ENCODE measurements at places on chromosomes 3 and 15.

- no peak for DNase-seq
Measured at GRCh38 chr3:66482018-66482404, 18.8 kb downstream of the LRIG1 start.

DNA sequence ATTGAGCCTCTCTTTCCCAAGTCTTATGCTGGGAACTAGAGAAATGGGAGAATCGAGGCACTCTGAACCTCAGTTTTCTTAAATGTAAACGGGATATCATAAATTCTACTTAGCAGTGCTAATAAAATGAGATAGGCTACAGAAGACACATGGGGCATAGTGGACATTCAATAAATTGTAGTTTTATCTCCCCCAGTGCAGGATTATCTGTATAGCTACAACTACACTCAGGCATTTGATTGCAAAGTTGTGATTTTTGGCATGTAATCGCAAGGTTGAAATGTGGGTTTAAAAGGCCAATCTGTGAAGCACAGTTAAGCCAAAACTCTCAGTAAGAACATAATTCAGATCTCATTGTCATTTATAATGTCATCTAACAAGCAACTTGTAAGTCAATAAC lies 413.7 kb upstream of the LMCD1 start:
- no peak for DNase-seq

GRCh38 chr3:32157600-32158264 lies 51.3 kb downstream of the GPD1L start:
- DNase-seq: no peak

DNA sequence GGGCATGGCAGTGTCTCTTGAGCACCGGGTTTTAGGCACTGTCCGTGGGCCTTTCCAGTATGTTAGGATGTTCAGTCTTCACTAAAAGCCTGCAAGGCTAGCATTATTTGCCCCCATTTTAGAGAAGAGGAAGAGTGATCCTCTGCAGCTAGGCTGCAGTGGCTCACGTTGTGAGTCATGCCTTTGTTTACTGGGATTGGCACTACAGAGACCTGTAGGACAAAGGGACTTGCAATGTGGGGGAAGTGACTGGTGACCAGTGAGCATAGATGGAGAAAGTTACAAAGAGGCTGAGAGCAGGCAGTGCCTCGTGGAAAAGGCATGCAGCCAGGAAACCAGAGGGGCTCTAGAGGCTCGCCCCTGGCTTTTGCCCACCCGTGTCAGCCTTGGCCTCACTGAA lies 26.8 kb upstream of the CPNE9 start:
- DNase-seq: no peak

GRCh38 chr15:83992324-83993031 lies 243.1 kb upstream of the GOLGA6L4 start:
- DNase-seq: no peak

- DNase-seq: peak; percentile 95
Measured at GRCh38 chr15:75639709-75640482, at the start of gene IMP3. Gene IMP3 (minus strand): TSS chr15:75640224. CDS start chr15:75640168, 56 bp downstream.

GRCh38 chr3:69203631-69204314 lies 81.4 kb upstream of the LMOD3 start:
- no peak for DNase-seq

GRCh38 chr3:176490357-176490756 lies 706.9 kb downstream of the TBL1XR1 start:
- DNase-seq: no peak

DNA sequence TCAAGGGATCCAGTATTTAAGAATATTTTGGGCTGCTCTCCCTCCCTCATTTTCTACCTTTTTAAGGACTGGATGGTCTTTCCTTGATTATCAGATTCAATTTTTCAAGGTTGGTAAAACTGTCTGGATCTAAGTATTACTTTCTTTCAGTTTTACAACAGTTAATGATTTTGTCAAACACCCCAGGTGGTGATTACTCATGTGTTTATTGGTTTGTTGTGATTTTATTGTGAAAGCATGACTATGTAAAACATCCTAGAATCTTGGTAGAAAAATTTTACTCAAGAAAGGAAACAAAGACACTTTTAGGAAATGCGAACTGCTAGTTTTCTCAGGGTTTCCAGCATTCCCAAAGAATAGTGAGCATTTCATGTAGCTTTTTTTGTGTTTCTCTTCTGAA lies 7.3 kb downstream of the GTF2E1 start:
- no peak for DNase-seq

DNA sequence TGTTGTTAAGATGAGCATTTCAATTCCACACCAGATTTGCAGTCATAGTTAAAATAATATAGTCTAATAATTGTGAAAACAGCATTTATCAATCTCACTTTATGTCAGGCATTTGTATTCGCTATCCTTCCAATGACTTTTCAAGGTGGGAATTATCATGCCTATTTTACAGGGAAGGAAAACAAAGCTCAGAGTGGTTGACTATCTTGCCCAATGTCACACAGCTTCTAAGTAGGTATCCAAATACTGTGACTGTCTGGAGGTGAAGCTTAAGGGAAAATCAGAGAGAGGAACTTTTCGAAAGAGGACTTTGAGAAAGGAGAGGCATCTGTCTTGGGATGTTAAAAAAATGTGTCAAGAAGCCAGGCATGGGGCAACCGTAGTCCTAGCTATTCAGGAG lies 443.1 kb downstream of the FOXP1 start:
- no peak for DNase-seq

DNA sequence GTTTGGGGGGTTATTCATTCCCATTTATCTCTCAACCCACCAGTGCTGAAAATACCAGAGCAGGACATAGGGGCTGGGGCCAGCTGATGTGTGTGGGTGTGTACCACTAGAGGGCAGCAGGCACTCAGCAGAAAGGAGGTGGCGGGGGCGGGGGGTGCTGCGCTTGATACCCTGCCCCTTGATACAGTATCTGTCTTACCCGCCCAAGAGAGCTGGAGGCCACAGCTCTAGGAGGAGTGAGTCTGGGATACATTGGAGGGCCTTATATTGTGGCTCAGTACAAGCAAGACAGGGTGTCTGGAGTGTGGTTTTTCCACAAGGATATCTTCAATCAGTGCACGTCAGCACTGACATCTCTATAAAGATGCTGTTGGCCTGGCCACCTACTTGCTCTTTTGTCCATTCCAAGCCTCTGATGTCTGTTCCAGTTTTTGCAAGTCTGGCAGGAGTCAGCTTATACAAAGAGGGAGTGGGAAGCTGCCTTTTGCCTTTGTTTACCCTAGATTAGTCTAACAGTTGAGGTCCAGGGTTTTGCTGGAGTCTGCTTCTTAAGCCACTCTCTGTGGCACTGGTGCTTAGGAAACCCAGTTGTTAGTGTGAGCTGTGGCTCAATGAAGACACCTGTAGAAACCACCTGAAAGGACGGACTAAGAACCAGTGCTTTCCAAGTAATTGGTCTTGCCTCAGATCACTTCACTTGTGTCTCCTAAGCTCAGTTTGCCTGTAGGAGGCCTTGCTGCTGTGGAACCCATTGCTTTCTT lies 1.5 kb upstream of the RBM15B start:
- peak; percentile 76 for DNase-seq

DNA sequence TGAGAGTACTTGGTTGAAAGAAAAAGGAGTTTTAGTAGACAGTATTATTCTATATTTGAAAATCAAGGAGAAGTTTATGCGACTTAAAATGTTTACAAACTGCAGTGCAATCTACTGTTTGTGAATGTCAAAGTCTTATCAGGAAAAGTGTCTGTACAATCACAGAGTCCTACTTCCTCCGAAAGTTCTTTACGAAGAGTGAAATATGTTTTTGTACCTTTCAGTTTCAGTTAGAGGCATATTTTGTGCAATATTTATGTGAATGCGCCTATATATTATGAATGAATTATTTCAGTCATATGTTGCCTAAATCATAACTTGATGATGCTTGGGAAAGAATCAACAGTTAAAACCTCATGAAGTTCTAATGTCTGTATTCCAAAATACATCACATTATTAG lies 31.5 kb downstream of the NGRN start:
- DNase-seq: no peak

DNA sequence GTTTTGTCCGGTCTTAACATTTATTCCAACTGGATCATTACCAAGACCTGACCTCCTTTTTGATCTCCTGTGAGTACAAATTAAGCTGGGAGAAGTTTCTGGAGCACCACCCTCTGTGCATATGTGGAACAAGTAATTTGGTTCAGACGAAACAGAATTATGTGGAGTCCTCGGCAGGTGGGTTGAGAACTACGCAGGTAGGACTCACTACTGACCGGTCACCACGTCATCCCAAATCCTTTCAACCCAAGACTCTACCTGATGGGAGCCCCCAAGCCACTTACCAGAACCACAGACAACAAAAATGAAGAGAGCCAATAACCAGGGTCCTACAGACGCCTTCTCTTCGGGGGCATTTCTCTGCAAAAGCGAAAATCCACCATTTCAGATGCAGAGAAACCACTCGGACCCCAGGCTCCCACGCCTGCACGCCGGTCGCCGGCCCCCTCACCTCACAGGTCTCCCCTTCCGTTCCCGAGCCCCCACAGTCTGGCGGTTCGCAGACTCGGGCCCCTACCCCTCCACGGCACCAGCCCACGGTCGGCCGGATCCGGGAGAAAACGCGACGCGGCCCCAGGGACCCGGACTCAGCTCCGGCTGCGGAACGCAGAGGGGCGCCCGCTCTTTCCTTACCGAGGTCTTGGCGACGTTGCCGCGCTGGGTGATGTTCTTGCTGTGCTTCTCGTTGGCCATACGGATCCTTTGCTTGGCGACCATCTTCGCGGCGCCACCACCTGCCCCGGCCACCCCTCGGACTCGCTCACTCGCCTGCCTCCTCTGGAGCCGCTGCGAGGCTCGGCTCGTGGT lies 674 bp downstream of the SERP1 start:
- DNase-seq: no peak

DNA sequence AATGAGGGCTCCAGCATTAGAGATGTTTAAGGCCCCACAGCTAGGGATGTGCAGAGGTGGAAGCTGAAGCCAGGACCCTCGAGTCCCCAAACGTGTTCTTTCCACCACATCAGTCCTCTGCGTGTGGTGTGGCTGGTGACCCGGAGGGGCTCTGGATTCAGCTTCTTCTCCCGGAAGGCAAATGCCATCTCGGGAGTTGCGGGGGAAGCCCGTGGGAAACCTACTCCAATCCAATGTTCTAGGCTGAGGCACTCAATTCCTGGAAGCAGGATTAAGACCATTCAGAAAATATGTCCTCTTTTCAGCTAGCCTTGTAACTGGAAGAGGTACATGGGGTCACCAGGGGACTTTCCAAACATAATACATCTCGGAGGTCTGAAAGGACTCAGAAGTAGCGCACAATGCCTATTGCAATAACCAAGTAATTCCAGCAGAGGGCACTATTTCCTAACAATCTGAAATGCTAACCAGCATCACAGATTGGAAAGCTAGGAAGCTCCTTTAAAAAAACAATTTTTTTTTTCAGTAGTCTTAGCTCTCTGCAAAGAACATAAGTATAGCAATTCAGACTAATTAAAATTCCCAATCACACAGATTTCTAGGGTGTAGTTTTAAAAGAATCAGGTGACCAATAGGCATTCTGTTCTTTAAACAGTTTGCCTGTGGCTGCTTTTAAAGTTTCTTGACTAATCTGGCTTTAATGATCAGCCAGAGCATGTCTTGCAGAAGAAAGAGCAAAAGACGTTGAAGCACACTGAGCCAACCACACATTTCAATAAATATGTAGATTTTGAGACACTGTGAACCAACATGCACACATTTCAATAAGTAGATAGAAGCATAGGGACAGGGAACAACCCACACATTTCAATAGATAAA lies 36.1 kb downstream of the BNC1 start:
- peak; percentile 57 for DNase-seq

GRCh38 chr3:88362428-88362827 lies 212.7 kb downstream of the C3orf38 start:
- DNase-seq: no peak

GRCh38 chr3:141431411-141432378 lies 55.1 kb upstream of the RASA2 start:
- DNase-seq: peak; percentile 9

GRCh38 chr3:197406266-197406665 lies 107.9 kb upstream of the DLG1 start:
- DNase-seq: no peak

- no peak for DNase-seq
Measured at GRCh38 chr3:170426240-170426797, 7.7 kb downstream of the CLDN11 start.

DNA sequence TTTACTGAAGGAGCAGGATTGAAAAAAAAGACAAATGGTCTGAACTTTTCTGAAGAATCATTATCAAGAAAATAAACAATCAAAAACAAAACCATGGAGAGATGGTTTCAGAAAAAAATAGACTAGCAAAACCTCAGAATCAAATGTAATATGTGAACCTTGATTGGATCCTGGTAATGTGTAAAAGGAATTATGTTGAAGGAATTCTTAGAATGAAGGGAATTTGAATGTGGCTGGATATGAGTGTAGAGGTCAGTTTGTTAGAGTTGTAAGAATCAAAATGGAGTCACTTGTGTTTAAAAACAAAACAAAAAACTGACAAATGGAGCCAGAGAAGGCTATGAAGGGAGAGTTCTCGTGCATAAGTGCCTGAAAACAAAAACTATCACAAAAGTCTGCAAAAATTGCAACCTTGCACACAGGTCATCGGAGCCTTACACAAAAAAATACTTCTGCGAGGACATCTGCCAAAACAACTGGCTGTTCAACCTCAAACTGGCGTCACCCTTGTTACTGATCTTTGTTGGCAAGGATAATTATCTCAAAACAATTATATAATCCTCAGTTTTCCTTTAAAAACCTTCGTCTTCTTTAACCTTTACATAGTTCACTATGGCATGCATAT lies 19.1 kb upstream of the ATP13A3 start:
- DNase-seq: no peak

DNA sequence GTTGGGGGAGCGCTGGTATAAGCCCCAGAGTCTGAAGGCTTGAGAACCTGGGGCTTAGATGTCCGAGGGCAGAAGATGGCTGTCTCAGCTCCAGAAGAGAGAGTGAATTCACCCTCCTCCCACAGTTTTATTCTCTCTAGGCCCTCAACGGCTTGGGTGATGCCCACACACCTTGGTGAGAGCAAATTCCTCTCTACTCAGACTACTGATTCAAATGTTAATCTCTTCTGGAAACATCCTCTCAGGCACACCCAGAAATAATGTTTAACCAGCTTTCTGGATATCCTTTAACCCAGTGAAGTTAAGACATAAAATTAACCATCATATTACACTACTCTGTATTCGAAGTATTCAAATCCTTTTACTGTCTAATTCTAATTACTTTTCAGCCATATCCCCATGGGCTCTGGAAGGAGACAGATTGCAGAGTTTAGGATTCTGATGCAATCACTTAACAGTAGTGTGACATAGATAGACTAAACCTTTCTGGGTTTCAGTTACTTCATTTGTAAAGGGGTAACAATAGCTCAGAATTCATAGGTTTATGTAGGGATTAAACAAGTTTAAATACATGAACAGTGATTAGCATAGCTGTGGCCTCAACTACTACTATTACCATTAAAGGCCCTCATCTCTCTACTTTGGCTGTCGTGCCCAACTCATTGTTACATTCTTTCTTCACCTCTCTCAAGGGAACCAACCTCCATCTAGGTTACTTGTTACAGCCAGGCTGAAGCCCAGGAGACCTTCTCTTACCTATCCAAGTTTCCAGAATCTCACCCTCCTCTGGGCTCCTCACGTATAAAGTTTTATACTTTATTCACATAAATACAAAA lies 25.7 kb upstream of the ANO10 start:
- DNase-seq: no peak

Data from ecto neural progenitor cell (in vitro differentiated cells).